ENCODE measurements at places on chromosomes 3 and 15. TPM values are rescaled to one million over a fixed set of nuclear protein-coding genes. Genes with fewer than 3 reads are reported as not detected.
A peak's percentile ranks its signal among the peaks of the same experiment; 100 is the strongest.

The SIDT1 gene
- 0.17 TPM for total RNA-seq

The CHST14 gene
- 35.5 TPM for total RNA-seq

The ZNF662 gene
- 1.4 TPM for total RNA-seq

The CCDC54 gene
- total RNA-seq = not detected

The MYLK gene
- 262 TPM for total RNA-seq

The MCTP2 gene
- 0.91 TPM for total RNA-seq

The PEX5L gene
- 0.12 TPM for total RNA-seq

DNA sequence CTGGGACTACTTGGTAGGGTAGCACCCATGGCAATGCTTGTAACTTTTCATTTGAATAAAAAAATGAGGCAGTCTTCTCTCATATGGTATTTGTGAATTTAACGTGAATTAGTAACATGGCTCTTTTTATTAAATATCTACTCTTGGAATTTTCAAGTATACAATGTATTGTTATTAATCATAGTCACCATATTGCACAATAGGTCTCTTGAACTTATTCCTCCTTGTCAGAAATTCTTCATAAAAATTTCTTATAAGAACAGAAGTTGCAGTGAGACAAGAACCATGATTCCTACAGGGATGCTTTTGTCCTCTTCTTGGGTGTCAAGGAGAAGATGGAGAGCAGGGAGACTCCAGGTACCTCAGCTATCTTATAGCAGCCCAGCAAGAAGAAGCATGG is 203.8 kb upstream of the FEZF2 start:
- no peak for DNase-seq

- no peak for DNase-seq
Measured at GRCh38 chr3:58622892-58623291, 43.7 kb downstream of the FAM3D start.

DNA sequence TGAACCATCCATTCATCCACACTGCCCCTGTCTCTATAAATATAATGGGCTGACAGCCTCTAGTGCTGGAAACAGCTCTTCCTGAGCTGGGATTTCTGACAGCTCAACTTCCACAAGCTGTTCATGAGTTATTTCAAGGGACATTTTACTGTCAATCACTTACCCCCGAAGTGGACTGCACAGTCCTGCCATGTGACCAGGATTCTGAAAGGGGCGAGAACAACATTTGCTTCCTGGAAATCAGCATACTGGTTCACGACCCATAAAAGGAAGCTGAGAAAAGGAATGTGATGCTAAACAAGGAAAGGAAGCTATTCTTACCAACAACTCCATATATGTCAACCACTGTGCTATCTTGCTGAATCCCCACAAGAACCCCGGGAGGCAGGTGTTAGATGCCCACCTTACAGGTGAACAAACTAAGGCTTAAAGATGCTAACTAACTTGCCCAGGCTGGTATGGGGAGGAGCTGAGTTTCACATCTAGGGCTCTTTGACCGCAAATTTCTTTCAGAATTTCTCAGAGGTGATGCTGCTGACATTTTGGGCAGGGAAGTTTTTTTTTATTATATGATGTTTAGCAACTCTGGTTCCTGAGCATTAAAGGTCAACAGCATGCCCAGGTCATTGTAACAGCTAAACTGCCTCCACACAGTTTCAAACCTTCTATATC is 16.5 kb upstream of the REC114 start:
- DNase-seq = no peak

- peak; percentile 90 for DNase-seq
Measured at GRCh38 chr15:32669896-32670611, 28.5 kb downstream of the SCG5 start.

- peak; percentile 55 for DNase-seq
Measured at GRCh38 chr3:129182390-129183185, 1.1 kb downstream of the CNBP start.

DNA sequence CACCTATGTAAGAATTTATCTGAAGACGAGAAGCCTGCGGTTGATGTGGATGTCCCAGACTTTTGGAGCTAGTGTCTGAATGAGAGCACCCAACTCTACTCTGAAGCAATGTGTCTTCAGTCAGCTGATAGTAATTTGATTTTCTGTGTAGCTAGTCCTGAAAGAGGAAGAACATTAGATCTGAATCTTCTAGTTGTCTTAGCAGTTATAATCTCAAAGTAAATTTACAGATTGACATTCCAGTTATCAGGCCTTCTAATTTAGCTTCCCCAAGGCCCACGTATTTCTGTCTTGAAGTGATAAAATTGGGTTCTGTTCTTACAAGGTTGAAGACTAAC is 1.5 kb downstream of the TCAIM start:
- no peak for DNase-seq

Measured in M059J (cell line).